ENCODE measurements at places on chromosomes 3 and 15.

DNA sequence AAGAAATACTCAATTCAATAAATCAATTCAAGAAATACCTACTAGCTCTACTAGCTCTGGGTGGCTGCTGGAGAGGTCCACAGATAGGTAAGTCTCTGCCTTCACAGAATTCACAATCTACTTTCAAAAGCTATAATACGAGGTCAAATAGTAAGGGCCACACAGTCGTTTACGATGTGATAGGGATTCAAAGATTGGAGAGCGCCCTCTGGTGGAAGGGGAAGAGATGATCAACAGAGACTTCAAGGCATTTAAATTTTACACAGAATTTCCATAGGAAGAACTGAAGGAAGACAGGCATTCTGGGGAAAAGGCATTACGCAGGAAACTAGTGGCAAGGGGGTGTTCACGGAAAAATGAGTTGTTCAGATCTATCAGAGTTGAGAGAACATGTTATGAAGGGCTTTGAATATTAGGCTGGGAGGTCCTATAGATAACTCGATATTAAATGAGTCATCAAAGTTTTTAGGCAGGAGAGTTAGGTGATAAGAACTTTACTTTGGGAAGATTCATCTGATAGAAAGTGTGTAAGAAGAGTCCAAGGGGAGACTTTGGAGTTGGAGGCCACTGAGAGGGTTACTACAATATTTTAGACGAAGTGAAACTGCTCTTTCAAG lies 128.8 kb downstream of the FRMD5 start:
- DNase-seq, result peak; percentile 19

- no peak for DNase-seq
Measured at GRCh38 chr3:189410522-189410921, 220.7 kb upstream of the TP63 start.

- DNase-seq, result no peak
Measured at GRCh38 chr3:104032283-104032682, 1334.4 kb upstream of the ALCAM start.

DNA sequence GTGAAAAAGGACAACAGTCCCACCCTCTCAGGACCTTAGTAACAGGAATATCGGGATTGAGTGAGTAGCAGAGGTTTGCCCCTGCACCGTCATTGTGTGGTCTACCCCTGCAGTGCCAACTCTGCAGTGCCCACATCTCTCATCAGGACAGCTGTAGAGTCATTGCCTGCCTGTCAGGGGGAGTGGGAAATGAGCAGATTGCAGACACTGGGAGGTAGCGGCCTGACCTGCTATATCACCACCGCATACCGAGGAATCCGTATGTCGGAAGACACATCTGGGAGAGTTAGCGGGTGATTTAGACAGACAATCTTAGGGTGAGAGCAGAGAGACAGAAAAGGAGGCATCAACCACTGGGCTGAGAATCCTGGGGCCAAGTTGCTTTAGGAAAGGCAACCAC lies 218.1 kb downstream of the EPHB1 start:
- DNase-seq, result no peak

GRCh38 chr3:51974963-51975851 lies at the start of gene ABHD14A:
Gene ABHD14A (plus strand): TSS chr3:51975064. CDS start chr3:51975136, 72 bp downstream.
- DNase-seq, result peak; percentile 54

DNA sequence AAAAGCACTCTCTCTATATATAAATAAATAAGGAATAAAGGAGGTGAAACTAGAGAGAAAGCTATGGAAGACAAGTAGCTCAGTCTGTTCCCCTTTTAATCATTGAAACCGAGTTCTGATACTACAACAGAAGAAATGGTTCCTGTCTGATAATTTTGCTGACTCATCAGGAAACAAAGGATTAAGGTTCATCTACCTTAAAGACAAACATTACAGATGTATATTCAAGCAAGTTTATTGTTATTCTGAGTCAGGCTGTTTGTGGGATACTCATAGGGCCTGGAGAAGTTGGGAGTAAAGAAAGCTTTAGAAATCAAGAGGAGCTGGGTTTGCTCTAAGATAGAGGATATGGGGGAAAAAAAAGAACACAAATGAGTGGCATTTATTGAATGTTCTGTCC lies 566.0 kb downstream of the ROBO2 start:
- DNase-seq, result no peak

DNA sequence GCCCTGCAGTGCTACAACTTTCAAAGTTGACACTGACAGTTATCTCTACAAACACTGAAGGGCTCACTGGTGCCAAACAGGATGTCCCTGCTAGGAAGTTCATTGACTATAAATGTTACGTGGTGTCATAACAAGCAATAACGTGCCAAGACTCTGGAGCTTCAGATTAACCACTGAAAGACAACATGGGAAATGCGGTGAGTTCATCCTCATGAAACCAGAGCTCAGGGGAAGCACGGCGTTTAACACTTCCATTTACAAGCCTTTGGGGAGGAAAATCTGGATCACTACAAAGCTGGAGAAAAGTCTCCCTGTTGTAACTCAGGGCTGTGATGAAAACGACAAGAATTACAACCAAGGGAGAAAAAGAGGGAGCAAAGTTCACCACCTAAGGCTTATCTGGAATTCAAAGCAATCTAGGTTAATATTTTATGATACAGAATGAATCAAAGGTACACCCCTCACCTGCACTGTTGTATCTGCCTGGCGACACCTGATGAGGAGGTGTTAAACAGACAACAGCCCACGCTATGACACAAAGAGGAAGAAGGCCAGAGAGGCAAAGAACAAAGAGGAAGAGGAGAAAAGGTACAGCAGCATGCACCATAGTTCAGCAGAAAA lies 27.0 kb downstream of the SHQ1 start:
- peak; percentile 29 for DNase-seq

GRCh38 chr15:56886363-56886931 lies 32.0 kb upstream of the TCF12 start:
- DNase-seq, result peak; percentile 3

GRCh38 chr3:136114421-136114820 lies 81.7 kb downstream of the MSL2 start:
- no peak for DNase-seq

DNA sequence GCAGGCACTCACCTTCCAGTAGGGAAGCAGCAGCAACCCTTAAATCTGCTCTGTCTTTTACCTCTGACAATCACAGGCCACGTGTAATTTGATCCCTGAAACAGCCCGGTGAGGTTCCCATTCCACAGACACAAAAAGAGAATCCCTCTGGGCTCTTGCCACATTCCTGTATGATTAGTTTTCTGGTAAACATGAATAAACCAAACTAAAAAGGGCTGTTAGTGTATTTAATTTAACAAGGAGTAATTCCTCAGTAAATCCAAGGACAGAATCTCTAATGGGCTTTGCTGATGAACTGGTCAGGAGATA lies 186.9 kb downstream of the FAM43A start:
- no peak for DNase-seq

GRCh38 chr3:76349715-76350480 lies 564.5 kb upstream of the ZNF717 start:
- no peak for DNase-seq

DNA sequence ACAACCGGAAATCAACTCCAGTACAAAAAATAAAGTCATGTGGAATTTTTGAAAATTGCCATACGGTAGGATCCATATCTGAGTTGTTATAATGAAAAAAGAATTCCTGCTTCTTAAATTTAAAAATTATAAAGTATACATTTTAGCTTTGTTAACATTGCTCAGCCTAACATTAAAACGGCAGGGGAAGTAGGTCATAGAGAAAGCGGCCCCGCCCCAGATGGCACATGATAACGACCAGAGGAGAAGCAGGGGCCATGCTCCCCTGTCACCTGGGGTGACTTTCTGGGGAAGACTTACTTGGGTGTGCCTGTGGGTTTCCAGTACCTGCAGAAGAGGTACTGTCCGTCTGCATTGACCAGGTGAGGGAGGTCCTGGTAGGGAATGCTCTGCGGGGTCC lies 921 bp downstream of the MGLL start:
- no peak for DNase-seq

DNA sequence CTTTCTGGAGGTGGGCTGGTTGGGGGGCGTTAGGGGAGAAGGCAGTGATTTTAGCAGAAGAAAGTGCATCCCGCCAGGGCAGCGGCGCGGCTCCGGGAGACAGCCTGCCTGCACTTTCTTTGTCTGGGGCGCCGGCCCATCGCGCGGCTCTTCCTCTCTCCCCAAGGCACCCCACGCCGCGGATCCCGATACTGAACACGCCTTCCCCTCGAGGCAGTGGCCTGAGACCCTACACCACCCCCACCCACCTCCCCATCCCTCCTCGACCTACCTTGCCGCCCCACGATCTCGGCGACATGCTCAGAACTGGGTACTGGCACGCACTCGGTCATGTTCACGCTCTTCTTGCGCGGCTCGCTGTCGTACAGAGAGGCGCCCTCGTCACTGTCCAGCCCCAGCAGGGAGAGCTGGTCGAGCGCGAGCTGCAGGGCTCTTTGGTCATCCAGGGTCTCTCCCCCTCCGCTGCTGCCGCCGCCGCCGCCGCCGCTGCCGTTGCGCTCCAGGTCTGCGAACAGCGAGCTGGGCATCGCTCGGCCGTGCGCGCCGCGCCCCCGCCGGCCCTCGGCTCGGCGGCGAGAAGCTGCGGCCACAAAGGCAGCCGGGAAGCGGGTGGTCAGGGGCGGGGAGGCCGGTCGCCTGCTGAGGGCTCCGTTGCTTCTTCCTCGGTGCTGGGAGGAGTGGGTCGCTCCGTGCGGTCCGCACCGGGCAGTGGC lies 483 bp downstream of the MEX3B start:
- no peak for DNase-seq

DNA sequence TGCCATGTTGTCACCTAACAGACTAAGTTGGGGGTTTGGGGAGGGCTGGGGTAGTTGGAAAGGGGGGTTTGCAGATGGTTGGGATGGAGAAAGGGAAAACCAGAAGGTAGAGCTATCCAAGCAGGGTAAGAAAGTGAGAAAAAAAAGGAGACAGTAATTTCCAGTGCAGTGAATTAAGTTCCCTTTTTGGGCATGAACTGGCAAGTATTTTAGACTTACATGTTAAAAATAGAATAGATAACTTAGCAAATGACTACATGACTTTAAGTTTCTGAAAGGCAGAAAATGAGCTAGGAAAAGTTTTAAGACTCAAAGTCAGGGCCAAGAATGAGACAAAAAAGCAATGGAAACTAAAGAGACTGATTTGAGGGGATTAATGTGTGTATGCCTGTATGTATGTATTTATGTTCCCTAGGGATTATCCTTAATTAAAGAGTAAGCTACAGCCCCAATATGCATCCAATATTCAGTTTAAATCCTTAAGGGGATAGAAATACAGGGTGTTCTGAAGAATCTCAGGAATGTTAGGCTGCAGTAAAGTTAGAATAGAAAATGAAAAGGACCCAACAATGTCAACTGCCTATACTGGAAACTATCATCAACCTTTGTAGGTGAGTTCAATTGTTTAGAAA lies 285.2 kb upstream of the MME start:
- peak; percentile 5 for DNase-seq

- DNase-seq, result no peak
Measured at GRCh38 chr3:61808526-61808925, 247.2 kb downstream of the PTPRG start.

GRCh38 chr3:173429076-173429475 lies 31.5 kb downstream of the NLGN1 start:
- no peak for DNase-seq

DNA sequence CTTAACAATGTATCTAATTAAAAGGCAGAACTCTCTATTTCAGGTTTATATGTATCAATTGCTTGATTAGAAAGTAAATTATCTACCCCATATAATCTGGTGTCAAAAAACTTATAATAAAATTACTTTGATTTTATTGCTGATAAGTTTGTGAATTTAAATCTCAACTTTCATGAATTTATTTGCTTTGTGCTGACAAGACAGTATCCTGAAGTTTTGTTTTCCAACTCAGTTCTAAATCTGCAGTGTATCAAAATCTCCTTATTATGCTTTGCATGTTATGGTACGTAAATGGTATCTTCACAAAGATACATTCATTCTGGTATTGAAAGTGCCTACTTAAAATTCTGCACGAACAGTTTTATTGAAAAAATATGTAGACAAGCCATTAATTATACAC lies 78.5 kb upstream of the ZNF717 start:
- no peak for DNase-seq

DNA sequence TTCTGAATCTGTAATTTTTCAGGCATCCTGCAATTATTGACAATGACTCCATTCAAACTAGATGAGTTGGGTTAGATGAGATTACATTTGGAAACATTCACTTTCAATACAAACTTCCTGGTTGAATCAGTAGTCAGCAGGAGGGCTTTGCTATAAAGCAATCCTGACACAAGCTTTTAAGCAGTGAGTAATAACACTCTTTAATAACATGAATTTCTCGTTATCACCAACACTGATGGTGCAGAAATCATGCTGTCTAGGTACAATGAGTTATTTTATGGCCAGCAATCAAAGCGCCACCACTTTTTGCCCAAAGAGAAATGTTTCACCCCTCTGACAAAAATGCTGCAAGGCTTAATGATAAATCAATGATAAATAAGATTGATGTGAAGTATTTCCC lies 474.8 kb upstream of the CNTN4 start:
- no peak for DNase-seq

GRCh38 chr3:14371573-14372474 lies 30.6 kb upstream of the SLC6A6 start:
- no peak for DNase-seq

DNA sequence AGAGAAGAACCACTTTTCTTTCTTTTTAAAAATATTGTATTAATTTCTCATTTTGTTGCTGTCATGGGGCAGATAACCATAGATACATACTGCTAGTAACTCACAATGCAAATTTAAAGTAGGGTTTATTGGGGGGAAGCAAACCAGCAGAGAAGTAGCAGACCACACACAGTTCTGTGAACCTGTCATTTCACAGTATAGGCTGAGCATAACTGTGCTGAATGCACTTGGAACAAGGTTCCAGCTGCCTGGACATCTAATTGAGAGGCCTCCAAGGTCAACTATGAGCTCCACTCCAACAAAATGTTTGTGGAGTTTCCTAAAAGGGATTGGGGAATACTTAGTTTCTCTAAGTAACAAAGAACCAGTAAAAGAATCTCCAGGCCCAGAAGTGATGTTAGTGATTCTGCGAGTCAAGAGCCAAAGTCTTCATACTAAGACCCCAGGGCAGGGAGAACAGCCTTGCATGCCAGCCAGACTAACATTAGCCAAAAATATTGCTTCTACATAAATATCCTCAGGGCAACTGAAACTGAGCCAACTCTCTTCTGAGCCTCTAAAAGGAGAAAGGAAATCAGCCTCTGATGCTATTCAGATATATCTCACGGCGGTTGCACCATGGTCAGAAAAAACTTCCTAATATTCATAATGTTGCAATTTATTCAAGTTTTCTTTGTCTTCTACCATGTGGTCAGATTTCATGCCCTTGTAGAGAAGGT lies 856.4 kb upstream of the ALCAM start:
- no peak for DNase-seq

GRCh38 chr3:47456984-47457383 lies 18.8 kb downstream of the SCAP start:
- no peak for DNase-seq

- no peak for DNase-seq
Measured at GRCh38 chr15:62391641-62392262, 226.7 kb upstream of the C2CD4B start.

Measured in GDM1 (cell line).